Iris pigment epithelial cell (primary cell): ENCODE measurements at places on chromosomes 11 and 22.

- DNase-seq = no peak
Observed at GRCh38 chr11:116118138-116118470, 613.9 kb upstream of the CADM1 start.

GRCh38 chr11:34407121-34407813, 31.5 kb upstream of the CAT start:
- no peak for DNase-seq

DNA sequence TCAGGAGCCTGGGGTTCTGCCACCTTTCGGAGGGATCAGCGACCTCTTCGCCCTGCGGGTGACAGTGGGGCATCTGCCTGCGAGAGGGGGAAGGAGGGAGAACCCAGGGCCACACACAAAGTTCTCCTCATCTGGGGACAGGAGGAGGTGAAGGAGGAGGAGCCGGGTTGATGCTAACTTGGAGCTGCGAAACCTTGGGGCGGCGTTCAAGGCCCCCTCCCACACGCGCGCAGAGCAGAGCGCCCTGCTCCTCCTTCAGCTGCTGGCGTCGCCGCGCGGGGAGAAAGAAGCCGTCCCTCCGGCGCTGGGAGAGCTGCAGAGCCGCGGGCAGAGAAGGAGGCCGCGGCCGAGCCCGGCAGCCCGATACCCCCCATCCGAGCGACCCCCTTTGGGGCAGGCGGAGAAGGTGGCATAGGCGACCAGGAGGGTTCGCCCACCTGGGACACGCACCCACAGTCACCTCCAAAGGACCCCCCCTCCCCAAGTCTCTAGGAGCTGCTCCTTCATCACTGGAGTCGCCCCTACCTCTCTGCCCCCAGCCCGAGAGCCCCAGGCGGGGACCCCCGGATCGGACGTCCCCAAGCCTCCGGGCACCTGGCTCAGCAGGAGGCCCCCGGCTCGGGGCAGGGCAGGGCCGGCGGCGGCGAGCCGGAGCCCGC, at the start of gene RASD2:
RASD2 (plus strand) TSS at position 237 of the 659 bp plus-strand sequence. CDS start 5,979 bp downstream, outside the sequence.
- DNase-seq = no peak

DNA sequence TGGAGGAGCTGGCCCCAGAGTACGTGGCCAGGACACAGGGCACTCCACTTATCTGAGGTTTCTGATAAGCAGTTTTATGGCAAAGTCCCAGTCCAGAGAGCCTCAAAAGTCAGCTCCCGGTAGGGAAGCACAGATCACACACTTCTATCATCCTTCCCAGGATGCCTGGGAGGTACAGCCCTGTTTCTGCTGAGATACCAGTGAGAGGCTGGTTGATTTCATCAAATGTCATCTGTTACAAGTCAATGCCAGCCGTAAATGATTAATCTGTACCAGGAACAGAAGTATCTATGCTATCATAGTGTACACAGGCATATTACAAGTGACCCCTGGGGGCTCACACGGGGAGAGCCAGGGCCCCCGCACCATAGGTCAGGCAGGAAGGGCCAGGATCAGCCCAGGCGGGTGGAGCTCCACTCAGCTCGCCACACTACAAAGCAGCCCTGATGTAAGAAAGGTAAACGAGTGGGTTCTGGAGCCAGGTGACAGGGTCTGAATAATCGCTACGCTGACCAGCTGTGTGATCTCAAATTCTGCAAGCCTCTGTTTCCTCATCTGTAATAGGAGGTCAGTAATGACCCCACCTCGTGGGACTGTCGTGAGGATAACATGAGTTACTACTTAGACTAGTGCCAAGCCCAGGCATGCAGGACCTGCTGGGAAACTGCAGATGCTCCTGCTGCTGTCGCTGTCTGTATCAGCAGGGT, 17.6 kb downstream of the PLA2G6 start:
- DNase-seq = no peak

GRCh38 chr11:113615098-113615497, 91.0 kb downstream of the TMPRSS5 start:
- DNase-seq = no peak

- no peak for DNase-seq
Observed at GRCh38 chr22:45762545-45763235, 91.1 kb downstream of the ATXN10 start.

DNA sequence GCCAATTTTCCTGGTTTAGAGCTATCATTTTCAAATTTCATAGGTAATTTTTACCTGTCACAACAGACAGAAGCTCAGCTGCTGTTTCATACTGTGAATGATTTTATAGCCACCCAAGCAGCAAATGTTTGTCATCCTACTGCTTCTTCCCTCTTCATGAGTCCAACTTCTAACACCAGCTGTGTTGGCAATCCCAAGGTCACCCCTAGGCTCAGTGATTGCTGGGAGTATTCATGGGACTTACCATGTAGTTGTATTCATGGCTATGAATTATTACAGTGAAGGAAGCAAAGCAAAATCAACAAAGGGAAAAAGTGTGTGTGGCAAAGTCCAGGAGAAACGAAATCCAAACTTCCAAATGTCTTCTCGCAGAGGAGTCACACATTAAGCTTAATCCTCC, 28.5 kb downstream of the CUL5 start:
- no peak for DNase-seq

DNA sequence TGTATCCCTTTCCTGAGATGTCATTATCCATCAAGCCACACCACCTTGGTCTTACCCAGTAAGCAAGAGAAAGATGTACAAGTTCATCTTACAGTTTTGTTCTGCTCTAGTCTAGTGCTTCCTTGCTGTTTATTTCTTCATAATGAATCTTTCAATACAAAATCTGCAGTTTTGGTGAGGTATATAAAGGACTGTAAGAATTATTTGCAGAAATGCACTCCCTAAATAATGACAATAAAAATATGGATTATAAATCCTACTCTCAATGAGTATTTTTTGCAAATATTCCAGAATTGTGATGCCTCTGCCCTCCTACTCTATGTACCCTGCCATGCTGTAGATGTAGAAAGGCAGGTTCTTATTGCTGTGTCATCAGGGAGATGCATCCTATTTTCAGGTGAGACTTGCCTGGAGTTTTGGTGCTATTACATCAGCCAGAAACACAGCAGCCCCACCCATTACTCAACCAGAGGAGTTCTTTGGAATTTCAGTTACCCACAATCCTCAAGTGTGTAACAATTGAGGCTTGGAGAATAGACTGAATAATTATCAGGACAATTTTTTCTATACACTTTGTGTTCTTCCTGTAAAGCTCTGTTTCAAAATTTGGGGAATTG, at the start of gene OR10S1:
OR10S1 (minus strand) TSS at position 51 of the 617 bp plus-strand sequence. CDS start 117 bp downstream, outside the sequence.
- DNase-seq = no peak

DNA sequence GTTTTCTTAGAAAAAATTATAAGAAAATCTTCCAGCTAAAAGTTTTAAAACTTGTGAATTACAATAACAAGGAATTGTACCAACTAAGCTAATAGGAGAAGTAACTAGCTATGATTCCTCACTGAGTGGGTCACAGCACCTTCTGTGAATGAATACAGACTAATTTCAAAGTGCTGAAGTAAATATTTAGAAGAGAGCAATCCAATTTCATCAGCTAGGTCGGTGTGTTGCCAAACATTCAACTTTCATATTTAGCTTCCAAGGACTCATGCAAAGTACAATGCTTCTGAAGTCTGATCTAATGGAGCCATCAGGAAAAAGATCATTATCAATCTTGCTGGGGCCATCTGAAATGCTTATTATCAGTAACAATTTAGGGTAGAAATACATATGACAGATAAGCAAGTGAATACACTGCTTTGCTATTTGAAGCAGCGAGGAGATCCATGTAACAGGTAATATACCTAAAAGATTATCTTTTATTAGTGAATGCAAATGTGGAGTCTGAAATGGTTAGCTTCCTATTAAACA, 750.6 kb upstream of the CCDC90B start:
- no peak for DNase-seq

DNA sequence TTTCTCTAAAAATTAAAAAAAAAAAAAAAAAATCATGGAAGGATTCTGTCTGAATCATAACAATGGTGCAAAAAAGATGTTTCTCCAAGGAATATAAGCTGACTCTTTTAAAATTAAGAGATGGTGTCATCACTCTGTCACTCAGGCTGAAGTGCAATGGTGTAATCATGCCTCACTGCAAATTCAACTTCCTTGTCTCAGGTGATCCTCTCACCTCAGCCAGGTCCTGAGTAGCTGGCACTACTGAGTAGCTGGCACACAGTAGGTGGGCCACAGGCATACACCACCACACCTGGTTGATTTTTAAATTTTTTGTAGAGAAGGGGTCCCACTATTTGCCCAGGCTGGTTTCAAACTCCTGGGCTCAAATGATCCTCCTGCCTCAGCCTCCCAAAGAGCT, 54.8 kb upstream of the YPEL1 start:
- DNase-seq = no peak

GRCh38 chr11:129493746-129494145, 118.1 kb downstream of the BARX2 start:
- no peak for DNase-seq

GRCh38 chr11:74070723-74071492, 62.0 kb upstream of the UCP3 start:
- DNase-seq = no peak

GRCh38 chr11:64112771-64113461, 53.0 kb downstream of the MACROD1 start:
- no peak for DNase-seq

- DNase-seq = no peak
Observed at GRCh38 chr11:40227730-40228129, 1231.7 kb downstream of the LRRC4C start.

- DNase-seq = no peak
Observed at GRCh38 chr11:65857500-65857852, 504 bp downstream of the CFL1 start.

DNA sequence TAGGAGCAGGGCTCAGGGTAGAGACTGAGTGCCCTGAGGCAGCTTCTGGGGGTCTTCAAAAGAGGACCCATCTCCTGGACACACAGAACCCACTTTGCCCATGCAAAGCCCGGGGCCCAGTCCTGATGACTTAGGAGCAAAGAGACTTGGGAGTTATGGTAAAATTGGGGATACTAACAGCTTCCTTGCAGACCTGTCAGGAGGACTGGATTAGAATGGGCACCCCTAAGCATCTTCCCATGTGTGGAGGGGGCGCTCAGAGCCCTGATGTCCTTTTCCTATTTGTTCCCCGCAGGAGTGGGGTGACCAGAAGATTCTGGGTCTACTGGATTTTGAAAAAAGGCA, 100.0 kb downstream of the WNT7B start:
- DNase-seq = no peak

DNA sequence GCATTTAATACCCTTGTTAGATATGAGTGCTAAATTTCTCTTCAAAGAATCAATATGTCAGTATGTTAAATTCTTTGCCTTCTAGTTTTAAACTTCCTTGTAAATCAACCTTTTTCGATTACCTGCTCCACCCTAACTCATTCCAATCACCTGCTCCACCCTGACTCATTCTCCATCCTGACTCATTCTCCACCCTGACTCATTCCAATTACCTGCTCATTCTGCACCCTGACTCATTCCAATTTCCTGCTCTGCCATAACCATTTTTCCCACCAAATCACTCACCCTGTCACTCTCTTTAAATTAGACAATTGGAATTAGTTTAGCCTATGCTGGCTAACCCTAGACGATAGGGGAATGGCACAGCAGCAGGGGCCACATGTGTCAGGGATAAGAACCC, 519.5 kb upstream of the LRRC4C start:
- no peak for DNase-seq

DNA sequence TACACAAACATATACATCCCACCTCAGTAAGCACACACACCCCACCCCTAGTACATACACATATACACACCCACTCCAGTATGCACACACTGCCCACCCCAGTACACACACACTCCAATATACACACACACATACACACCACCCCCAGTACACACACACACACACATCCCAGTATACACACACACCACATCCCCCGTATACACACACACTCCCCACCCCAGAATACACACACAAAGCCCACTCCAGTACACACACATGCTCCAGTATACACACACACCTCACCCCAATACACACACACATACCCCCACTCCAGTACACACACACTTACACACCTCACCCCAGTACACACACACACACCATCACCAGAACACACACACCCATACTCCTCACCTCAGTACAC, 7.4 kb downstream of the TECTA start:
- no peak for DNase-seq

GRCh38 chr22:38056969-38057891, at the start of gene PICK1:
Gene PICK1 (plus strand): TSS chr22:38057404. CDS start chr22:38057810, 406 bp downstream.
- peak; percentile 92 for DNase-seq

GRCh38 chr22:31140746-31141145, 438 bp upstream of the PLA2G3 start:
- no peak for DNase-seq

DNA sequence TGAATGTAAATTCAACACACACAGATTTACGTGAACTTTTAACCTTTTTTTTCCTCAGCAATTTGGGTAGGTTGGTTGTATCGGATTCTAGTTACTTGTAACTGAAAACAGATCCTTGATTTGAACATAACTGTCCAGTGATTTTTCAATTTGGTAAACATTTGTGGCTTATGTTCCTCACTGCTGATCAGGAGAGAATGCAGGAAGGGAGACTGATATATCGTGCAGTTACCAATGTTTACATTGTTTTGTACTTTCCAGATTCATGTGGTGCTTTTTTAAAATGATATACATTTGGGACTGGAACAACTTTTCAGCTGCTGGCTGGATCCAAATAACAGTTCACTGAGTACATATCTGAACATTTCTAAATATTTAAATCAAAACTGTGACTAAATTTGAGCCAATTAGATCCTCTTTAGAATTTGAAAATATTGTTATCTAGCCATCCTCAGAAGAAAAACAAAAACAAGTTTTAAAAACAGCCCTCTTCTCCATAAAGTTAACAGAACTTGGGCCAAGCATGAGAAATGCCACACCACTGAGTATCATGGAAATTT, 84.3 kb upstream of the MTMR2 start:
- DNase-seq = peak; percentile 67

- no peak for DNase-seq
Observed at GRCh38 chr22:39176714-39177455, 24.4 kb upstream of the CBX7 start.

GRCh38 chr11:123137431-123138224, 57.4 kb downstream of the CLMP start:
- DNase-seq = peak; percentile 74

DNA sequence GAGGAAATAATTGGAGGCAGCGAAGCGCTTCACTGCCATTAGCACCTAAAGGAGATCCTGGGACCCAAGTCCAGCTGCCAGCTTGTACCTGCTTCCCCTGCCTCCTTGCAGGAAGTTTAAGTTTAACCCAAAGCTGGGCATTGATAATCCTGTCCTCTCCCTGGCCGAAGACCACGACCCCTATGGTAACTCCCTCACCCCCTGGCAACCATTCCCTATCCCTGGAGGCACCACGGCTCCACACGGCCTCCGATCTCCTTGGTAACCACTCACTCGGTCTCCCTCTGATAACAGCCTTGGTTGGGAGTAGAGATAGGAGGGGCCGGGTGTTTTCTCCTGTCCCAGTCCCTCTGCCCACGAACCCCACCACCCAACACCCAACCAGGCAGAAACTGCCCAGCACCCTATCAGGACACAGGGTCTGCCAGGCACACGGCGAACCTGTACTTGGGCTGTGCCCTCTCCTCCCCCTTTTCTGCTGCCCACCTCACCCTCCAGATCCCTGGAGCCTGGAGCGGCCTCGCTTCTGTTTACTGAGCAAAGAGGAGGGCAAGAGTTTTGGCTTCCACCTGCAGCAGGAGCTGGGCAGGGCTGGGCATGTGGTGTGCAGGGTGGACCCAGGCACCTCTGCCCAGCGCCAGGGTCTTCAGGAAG, 833 bp downstream of the NHERF4 start:
- DNase-seq = no peak

GRCh38 chr22:49210606-49211005, 617.1 kb downstream of the BRD1 start:
- DNase-seq = no peak
